ENCODE measurements at places on chromosomes 7 and 10. TPM values are rescaled to one million over a fixed set of nuclear protein-coding genes. Genes with fewer than 3 reads are reported as not detected.

NPFFR1 gene
- not detected for total RNA-seq

OR2A42 gene
- total RNA-seq = not detected

TMEM270 gene
- total RNA-seq = not detected

EBLN1 gene
- total RNA-seq = not detected

PTPRE gene
- 77.6 TPM for total RNA-seq

GCK gene
- 1.7 TPM for total RNA-seq

GDF2 gene
- not detected for total RNA-seq

GNGT1 gene
- total RNA-seq = not detected

TRPV5 gene
- not detected for total RNA-seq

DNA sequence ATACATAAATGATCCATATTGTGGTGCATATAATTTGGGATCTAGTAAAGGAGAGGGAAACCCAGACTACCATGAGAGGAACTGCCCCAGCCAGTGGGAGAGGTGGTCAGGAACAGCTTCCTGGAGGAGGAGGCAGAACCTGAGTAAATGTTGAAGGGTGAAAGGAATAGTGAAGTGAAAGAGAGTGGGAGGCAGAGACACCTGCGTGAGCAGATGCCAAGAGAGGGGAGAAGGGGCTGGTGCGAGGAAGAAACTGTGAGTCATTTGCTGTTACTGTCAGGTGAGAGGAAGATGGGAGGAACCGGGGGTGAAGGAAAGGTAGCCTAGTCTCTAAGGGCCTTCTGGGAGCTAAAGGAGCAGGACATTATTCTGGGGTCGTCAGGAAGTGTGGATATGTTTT is 294.8 kb downstream of the GRID1 start:
- H3K27me3 ChIP-seq = no peaks in the 10 kb centered on the region
- H3K4me3 ChIP-seq = no peak overlapping the region
- H3K4me1 ChIP-seq = no peaks in the 10 kb centered on the region
- no peaks in the 10 kb centered on the region for H3K36me3 ChIP-seq
- H3K27ac ChIP-seq = no peak overlapping the region

DNA sequence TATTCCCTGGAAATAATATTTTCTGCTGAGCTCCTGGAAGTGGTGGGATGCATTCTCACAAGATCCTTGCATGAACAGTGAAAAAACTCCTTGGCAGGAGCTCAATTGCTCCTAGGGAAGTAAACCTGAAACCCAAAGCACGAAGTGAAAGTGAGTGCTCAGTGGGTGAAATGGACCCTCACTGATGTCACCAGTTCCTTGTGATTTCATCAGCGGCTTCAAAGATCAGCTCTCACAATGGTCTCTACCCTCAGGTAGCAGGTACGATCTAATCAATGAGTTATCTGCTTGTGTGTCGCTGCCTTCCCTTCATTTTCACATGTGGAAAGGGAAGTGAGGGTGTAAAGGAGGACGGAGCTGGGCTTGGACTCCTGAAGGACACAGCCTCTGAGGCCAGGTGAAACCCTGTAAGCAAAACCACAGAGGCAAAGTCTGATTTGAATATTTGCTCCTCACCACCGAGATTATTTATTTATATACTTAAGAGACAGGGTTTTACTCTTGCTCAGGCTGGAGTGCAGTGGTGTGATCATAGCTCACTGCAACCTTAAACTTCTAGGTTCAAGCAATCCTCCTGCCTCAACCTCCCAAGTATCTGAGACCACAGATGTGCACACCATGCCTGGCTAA is 255.4 kb upstream of the LYZL1 start:
- no peak for DNase-seq
- H3K4me3 ChIP-seq = no peak overlapping the region
- no peaks in the 10 kb centered on the region for H3K36me3 ChIP-seq
- no peaks in the 10 kb centered on the region for H3K4me1 ChIP-seq

DNA sequence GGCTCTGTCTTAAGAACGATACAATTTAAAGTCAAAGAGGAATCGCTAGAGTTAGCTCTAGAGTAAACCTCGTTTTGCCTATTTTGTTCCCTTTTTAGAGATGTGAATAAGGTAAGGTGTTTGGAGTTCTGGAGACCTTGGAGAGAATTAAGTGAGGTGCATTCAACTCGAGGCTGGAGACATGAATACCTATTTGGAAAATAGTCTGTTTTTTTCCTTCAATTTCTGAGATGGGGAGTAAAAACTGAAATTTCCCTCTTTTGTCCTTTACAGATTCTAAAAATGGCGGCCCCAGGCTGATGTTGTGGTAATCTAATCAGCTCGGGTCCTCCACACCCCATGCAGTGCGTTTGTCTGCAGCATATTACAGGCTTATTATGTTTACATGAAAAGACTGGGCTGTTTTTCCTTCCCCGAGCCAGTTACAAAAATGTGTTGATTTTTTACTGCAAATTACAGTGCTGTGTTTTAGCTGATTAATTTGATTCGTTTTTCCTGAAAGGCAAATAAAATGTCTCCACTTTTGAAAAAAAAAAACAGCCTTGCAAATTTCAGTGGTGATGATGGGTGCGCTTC is 1.5 kb downstream of the KMT2E start:
- H3K27me3 ChIP-seq = no peaks in the 10 kb centered on the region
- peak overlapping the region; percentile 91 for H3K4me3 ChIP-seq
- peaks cover 48% of the 10 kb centered on the region for H3K4me1 ChIP-seq
- no peaks in the 10 kb centered on the region for H3K36me3 ChIP-seq
- H3K27ac ChIP-seq = peak overlapping the region; percentile 100
- DNase-seq = no peak

GRCh38 chr10:44925811-44926750 is 14.9 kb downstream of the TMEM72 start:
- DNase-seq = no peak
- H3K4me3 ChIP-seq = no peak overlapping the region
- no peaks in the 10 kb centered on the region for H3K36me3 ChIP-seq
- H3K4me1 ChIP-seq = no peaks in the 10 kb centered on the region

DNA sequence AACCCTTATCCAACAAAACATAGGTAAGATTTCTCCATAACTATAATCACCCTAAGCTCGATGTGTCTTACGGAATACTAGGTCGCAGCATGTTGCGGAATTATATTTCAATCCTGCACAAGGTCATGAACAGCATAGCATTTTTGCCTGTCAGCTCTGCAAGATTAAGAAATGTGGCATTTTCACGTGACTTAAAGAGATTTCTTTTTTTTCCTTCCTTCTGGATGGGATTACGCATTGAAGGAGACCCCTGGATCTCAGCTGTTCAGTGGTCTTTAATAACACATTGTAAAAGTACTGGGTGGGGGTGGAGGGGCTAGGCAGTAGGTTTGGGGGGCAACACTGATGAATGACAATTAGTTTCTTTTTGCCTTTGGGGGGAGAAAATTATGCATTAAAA is 106.7 kb downstream of the CUBN start:
- no peak overlapping the region for H3K4me3 ChIP-seq
- no peaks in the 10 kb centered on the region for H3K36me3 ChIP-seq
- H3K4me1 ChIP-seq = peaks cover 20% of the 10 kb centered on the region
- H3K27me3 ChIP-seq = no peaks in the 10 kb centered on the region
- H3K27ac ChIP-seq = peak overlapping the region; percentile 7
- no peak for DNase-seq

- no peaks in the 10 kb centered on the region for H3K27me3 ChIP-seq
- H3K36me3 ChIP-seq = no peaks in the 10 kb centered on the region
- no peak overlapping the region for H3K27ac ChIP-seq
- no peaks in the 10 kb centered on the region for H3K4me1 ChIP-seq
- no peak overlapping the region for H3K4me3 ChIP-seq
- DNase-seq = no peak
Observed at GRCh38 chr7:141055146-141055545, 18.7 kb upstream of the TMEM178B start.
